ENCODE measurements at places on chromosomes 2 and 18.

DNA sequence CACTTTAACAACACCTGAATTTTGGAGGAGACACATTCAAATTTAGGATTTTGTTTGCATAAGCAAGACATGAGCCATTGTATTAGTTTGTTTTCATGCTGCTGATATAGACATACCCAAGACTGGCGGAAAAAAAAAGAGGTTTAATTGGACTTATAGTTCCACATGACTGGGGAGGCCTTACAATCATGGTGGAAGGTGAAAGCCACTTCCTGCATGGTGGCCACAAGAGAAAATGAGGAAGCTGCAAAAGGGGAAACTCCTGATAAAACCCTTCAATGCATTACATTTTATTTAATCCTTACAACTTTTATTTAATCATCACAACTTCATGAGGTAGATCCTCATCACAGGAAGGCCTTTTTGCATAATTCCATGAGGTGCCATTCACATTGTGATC, 242.0 kb upstream of the STON1 start:
- DNase-seq, result no peak

- no peak for DNase-seq
Measured at GRCh38 chr2:118032169-118033013, 18.5 kb upstream of the CCDC93 start.

DNA sequence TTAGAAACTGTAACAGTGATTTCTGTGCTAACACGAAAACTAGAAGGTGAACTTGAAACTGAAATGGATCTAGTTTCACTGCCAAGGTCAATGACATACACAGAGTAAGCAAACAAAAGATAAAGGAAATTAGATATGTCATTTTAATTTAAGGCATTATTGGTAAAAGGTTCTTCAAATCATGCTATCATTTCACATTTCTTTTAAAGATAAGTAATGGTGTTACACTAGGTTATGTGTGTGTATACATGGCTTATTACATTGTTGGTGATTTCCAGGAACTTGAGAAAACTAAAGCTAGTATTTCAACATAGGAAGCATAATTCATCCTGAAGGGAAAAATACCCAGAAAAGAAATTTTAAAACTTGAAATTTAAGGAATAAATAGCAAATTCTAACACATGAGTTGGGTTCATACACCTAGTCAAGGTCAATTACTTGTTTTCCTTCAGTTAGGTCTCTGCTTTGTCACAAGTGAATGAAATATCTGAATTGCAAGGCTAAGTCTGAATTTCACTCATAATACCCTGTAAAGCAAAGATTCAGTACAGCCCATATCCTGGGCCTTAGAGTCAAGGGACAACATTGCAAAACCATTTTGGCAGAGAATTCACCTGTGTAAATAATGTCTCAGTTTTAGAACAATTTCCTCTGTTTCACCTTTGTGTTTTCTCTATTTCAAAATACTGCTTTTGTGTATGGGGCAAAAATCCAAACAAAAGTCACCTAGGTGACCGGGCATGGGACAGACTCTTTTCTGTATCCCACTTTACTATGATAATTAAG, 141.6 kb downstream of the SRBD1 start:
- DNase-seq, result no peak

DNA sequence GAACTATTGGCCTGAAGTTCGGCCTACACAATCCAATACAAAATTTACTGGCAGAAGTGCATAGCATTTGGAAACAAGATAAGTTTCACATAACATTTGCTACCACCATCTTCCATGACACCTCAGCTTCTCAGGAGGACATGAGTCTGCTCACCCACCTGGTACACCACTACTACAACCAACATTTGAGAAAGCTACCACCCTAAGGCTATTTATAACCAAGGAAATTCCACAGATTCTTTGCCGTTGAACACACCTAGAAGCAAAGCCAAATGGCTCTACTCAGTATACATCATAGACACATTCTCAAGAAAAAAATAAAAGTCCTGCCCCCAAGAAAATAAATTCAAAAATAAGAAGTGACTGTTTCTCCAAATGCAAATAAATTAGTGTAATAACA, 145.3 kb downstream of the SPAG16 start:
- DNase-seq, result no peak

- DNase-seq, result no peak
Measured at GRCh38 chr2:11022064-11022463, 110.3 kb downstream of the KCNF1 start.

- DNase-seq, result no peak
Measured at GRCh38 chr2:69453475-69454129, 16.4 kb upstream of the NFU1 start.

GRCh38 chr2:165144315-165144714, 59.5 kb downstream of the SCN3A start:
- DNase-seq, result no peak

DNA sequence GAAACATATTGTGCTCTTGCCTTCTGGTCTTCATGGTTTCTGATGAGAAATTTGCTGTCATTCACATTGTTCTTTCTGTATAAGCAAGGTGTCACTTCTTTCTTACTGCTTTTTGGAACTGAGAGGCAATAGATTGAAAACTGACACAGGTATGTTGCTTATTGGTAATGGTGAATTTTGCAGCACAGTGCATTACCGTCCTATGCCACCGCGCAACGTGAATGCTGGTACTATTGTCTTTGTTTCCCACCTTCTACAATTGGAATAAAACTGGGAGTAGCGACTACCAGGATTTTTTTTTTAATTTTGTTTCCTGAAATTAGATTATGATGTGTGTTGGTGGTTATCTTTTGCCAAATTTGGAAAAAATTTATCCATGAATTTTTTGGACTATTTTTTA, 11.4 kb downstream of the XIRP2 start:
- DNase-seq, result no peak

DNA sequence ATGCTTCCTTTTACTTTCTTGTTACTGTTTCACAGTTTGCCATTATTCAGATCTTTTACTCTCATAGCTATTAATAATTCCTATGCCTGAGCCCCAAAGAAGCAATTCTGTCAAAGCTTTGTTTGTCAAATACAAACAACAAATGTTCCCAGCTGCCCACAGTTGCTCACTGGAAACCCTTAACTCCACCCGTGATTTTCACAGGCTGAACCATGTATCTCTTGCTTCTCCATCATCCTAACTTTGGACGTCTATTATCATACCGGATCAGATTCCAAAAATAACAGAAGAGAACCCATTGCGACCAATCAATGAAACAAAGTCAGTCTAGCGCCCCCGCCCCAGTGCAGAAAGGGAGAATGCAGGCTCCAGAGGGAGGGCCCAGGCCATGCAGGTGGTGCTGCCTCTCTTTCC, 24.2 kb downstream of the COLEC12 start:
- no peak for DNase-seq
